ENCODE measurements at places on chromosomes 7 and 10. TPM values are rescaled to one million over a fixed set of nuclear protein-coding genes. Genes with fewer than 3 reads are reported as not detected.

Gene AQP1
- total RNA-seq: 0.38 TPM

Gene UNCX
- total RNA-seq: not detected

Gene FOXP2
- total RNA-seq: not detected

Gene LAMB4
- total RNA-seq: not detected

Gene IL6
- total RNA-seq: 1.1 TPM

Gene ADAM22
- total RNA-seq: 6.0 TPM

Gene MBL2
- not detected for total RNA-seq
